Hematopoietic multipotent progenitor cell treated with erythropoietin and hydrocortisone succinate and interleukin-3 and kit ligand, for 6 days (in vitro differentiated cells): ENCODE measurements at places on chromosomes 3 and 15.

DNA sequence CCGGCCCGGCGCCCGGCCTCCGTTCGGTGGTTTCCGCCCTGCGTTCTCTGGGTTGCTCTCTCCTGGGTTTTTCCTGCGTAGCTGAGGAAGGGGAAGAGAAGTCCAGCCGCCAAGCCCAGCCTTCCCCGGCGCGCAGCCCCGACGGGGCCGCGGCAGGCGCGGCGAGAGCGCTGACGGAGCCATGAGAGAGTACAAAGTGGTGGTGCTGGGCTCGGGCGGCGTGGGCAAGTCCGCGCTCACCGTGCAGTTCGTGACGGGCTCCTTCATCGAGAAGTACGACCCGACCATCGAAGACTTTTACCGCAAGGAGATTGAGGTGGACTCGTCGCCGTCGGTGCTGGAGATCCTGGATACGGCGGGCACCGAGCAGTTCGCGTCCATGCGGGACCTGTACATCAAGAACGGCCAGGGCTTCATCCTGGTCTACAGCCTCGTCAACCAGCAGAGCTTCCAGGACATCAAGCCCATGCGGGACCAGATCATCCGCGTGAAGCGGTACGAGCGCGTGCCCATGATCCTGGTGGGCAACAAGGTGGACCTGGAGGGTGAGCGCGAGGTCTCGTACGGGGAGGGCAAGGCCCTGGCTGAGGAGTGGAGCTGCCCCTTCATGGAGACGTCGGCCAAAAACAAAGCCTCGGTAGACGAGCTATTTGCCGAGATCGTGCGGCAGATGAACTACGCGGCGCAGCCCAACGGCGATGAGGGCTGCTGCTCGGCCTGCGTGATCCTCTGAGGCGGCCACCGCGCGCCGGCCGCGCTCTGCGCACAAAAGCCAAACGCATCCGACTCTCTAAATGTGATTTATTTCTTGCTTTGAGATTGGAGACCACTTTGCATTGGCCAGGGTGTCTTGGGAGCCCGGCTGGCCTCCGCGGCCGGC, 727 bp downstream of the RAP2B start:
- DNase-seq, result peak; percentile 63

GRCh38 chr15:94272251-94272898, 41.0 kb downstream of the MCTP2 start:
- peak; percentile 78 for DNase-seq

- DNase-seq, result no peak
Measured at GRCh38 chr3:177141471-177141870, 55.8 kb downstream of the TBL1XR1 start.

DNA sequence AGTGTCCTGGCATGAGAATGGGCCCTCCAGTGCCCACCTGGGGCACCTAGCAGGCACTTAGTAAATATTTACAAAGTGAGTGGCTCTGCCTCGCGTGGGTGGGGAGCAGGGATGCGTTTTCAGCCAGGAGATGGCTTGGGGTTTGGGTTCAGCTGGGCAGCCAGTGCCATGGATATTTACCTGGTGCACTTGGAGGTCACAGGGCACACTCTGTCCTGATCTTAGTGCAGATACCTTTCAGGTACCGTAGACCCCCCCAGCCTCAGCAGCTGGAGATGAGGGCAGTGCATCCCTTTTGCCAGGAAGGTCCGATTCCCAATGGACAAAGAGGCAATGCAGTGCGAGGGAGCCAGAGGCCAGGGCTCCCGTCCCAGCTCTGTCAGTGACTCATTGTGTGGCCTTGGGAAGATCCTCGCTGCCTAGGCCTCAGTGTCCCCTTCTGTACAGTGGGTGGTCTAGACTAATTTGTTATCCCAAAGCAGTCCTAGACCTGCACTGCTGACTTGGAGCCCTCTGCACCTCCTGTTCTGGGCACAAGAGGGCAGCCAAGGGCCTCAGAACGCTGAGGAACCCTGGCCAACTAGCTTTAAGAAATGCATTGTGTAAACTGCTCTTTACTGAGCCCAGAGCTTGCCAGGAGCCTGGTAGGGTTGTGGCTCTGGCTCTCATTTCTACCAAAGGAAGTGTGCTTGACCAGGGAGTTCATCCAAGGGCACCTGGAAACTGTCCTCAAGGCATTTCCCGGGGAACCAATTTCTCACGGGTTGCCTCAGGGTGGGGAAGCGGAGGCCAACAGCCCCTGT, 16.0 kb downstream of the HDAC11 start:
- DNase-seq, result peak; percentile 93

DNA sequence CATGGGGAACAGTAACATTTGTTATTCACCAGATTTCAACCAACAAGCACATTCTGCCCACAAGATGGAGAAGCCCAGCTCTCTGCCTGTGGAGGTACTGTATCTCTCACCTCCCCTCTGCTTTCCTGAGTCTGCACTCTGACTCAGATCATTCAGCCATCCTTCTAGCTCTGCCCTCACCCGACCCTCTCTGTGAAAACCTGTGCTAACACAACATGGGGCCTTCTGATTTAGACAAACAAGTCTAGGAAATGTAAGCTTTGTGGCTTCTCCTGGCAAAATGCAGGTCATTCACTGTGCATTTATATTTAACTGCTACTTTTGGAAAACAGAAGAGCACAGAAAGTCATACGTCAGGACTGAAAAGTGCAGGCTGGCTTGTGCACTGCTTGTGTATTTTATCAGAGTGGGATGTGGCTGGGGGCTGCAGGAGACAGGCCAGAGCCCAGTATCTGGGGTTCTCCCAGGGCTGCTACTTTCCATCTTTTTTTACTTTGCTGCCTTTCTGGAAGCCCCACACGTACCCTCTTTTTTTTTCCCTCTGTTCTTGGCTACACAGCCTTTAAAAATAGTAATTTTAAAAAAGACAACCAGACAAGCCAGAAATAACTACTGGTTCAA, 50.8 kb downstream of the SUSD5 start:
- DNase-seq, result no peak

GRCh38 chr3:188052169-188053035, 101.6 kb upstream of the LPP start:
- DNase-seq, result no peak

GRCh38 chr15:55319537-55320237, 665 bp downstream of the PIGB start:
- DNase-seq, result peak; percentile 87

GRCh38 chr15:70299931-70300869, 202.5 kb upstream of the TLE3 start:
- DNase-seq, result no peak

GRCh38 chr15:65804252-65804931, 12.3 kb upstream of the DENND4A start:
- peak; percentile 77 for DNase-seq

- peak; percentile 48 for DNase-seq
Measured at GRCh38 chr3:39141171-39141995, 12.0 kb downstream of the CSRNP1 start.

DNA sequence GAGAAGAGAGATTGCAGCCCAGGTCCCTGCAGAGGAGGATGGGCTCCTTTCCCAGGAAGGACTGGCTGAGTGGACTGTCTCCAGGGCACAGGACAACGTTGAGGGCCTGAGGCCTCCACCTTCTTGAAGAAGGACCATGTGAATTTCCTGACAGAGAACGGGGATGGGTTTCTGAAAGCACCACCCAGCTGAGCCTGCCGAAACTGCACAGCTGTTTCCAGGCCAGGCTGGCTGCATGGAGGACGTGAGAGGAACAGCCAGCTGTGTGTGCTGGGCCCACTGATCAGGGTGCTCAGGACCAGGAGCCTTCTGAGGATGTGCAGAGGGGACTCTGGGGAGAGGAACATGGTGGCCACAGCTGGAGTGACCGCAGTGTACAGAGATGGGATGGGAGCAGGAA, 39.2 kb downstream of the HMCES start:
- DNase-seq, result no peak

DNA sequence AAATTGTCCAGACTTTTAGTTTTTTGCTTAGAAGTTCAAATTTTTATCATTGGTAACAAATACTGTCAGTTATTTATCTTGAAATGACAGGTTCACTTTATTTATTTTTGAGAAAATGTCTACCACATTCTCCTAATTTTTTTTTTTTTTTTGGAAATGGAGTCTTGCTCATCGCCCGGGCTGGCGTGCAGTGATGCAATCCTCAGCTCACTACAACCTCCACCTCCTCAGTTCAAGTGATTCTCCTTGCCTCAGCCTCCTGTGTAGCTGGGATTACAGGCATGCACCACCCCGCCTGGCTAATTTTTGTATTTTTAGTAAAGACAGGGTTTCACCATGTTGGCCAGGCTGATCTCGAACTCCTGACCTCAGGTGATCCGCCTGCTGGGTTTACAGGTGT, 16.1 kb upstream of the EBLN2 start:
- DNase-seq, result no peak
